SHP77 (cell line): ENCODE measurements at places on chromosomes 5 and 9.

DNA sequence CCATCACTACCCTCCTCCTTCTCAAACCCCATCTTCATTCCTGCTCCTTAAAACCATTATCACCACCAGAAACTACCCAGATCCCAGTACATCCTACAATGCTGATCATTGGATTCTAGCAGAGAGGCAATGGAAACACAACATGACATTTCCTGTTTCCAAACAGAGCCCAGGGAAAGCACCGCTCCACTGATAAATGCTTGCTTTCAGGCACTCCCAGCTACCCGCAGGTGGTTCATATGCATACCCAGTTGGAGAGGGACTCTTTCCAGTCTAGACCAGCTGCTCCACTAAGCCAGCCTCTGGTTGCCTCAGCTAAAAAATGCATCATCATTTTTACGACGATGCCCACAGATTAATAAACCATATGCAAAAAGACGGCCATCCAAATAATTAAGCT, 39.2 kb upstream of the ACO1 start:
- no peak for DNase-seq

GRCh38 chr5:177421062-177421798, 5.2 kb upstream of the GRK6 start:
- no peak for DNase-seq

GRCh38 chr5:139094154-139095131, 103.7 kb downstream of the SIL1 start:
- DNase-seq = no peak

DNA sequence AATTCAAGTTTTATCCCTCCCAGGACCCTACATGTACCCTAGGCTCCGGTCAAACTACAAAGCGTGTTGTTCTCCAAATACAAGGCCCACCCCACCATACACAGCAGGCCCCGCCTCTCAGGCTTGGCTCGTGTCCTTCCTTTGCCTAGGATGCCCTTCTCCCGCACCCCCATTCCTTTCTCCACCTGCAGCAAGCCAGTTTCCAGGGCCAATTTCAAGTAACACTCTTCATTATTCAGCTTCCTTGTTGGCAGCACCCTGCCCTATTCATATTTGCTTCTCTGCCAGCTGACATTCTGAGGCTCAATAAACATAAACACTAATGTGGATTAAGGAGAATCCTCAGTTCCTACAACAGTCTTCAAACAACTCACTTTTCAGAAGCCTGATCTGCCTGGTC, 31.7 kb downstream of the EPB41L4B start:
- no peak for DNase-seq

DNA sequence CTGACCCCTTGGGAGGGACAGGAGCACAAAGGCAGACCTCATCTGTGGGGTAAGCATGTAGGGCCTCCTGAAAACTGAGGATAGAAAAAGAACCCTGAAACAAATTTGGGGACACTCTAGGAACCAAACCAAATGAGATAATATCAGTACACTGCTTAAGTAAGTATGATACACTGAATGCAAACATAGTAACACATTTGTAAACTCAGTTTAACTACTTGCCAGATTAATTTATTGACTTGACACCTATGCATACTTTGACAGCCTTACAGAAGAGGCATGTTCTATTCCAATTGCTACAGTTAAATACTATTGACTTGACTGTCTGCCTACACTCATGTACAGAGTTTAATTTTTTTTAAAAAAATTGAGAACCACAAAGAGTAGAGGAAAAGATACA, 1070.8 kb upstream of the SEMA6A start:
- no peak for DNase-seq

- DNase-seq = peak; percentile 33
Measured at GRCh38 chr9:75239176-75239575, 150.9 kb downstream of the OSTF1 start.

GRCh38 chr5:1007221-1007680, 1.4 kb upstream of the NKD2 start:
- DNase-seq = no peak

- DNase-seq = no peak
Measured at GRCh38 chr5:32752411-32752810, 41.3 kb downstream of the NPR3 start.

DNA sequence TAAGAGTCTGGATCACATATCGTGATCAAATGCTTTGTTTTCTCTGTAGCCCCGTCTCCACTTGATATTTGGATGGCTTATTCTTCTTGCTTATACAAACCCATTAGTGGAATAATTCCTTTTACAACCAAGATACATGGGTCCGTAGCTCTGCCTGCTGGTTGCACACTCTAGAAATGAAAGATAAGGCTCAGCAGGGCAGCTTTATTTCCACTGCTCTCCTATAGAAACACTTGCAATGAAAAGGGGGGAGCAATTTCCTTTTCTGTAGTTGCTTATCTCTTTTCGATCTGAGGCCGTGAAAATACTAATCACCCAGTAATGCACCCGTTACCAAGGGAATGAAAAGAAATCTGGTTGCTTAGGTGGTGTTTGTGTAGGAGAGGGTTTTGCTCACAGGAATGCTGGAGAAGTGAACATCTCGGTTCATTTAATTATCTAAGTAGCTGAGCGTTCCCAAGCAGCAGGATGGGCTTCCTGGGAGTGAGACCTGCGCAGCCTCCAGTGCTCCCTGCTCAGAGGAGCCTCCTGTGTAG, 131.7 kb downstream of the ADAMTS16 start:
- no peak for DNase-seq

- DNase-seq = no peak
Measured at GRCh38 chr9:134694714-134695113, 53.1 kb downstream of the COL5A1 start.

GRCh38 chr9:108913391-108913790, 20.5 kb downstream of the ELP1 start:
- no peak for DNase-seq

GRCh38 chr9:131238402-131239021, 37.8 kb downstream of the FAM78A start:
- DNase-seq = no peak

- DNase-seq = no peak
Measured at GRCh38 chr5:34734326-34734725, 78.2 kb downstream of the RAI14 start.

DNA sequence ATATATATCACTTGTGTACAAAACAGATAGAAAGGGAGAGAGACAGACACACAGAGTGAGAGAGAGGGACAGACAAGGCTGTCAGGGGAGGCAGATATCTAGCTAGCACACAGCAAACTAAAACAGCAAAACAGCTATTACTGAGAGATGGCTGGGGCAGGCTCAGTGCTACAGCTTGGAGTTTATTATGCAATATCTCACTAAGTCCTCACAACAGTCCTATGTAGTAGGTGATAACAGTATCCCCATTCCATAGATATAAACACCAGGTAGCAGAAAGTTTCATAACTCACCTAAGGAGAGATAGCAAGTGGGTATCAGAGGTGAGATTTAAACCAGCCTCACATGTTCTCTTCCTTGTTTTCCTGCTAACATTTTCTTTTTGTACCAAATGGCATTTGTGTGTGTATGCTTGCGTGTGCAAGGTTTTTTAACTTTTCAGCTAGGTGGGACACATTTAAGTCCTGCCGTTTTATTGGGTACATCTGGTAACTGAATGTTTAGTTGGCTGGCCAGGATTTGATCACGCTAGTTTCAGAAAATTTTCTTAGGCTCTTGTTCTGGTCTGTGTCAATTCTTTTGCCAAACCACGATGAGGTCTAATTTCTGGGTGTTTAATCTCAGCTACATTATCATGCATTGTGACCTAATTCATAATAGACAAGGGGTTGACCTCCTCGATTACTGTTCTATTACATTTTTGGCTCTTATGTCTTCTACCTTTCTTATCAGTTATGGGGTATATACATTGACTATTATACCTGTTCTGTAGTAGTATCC, 105.1 kb downstream of the LMNB1 start:
- no peak for DNase-seq

GRCh38 chr5:171492781-171493180, 73.3 kb downstream of the FGF18 start:
- DNase-seq = no peak

- DNase-seq = no peak
Measured at GRCh38 chr5:135890867-135891266, 4.8 kb downstream of the IL9 start.
